ENCODE measurements at places on chromosomes 16 and 17.

- DNase-seq = no peak
These were observed 26.4 kb downstream of the ARHGAP17 start for GRCh38 chr16:24988593-24989338.

DNA sequence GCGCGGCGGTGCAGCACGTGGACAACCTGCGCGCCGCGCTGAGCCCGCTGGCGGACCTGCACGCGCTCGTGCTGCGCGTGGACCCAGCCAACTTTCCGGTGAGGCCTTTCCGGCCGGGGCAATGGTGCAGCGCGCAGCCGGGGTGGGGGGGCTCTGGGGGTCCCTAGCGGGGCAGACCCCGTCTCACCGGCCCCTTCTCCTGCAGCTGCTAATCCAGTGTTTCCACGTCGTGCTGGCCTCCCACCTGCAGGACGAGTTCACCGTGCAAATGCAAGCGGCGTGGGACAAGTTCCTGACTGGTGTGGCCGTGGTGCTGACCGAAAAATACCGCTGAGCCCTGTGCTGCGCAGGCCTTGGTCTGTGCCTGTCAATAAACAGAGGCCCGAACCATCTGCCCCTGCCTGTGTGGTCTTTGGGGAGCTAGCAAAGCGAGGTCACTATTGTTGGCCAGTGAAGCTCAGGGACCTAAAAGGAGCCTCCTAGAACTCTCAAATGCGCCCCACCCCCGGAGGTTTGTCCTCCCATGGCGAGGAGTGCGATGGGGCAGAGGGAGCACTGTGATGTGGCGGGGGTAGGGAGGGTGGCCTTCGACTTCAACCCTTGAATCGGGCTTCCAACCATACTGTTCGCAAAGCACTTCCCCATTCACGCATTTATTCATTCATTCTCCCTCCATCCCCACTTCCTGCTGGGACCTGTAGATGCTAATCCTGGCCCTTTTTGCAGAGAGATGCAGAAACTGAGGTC is 770 bp downstream of the HBM start:
- DNase-seq = no peak

DNA sequence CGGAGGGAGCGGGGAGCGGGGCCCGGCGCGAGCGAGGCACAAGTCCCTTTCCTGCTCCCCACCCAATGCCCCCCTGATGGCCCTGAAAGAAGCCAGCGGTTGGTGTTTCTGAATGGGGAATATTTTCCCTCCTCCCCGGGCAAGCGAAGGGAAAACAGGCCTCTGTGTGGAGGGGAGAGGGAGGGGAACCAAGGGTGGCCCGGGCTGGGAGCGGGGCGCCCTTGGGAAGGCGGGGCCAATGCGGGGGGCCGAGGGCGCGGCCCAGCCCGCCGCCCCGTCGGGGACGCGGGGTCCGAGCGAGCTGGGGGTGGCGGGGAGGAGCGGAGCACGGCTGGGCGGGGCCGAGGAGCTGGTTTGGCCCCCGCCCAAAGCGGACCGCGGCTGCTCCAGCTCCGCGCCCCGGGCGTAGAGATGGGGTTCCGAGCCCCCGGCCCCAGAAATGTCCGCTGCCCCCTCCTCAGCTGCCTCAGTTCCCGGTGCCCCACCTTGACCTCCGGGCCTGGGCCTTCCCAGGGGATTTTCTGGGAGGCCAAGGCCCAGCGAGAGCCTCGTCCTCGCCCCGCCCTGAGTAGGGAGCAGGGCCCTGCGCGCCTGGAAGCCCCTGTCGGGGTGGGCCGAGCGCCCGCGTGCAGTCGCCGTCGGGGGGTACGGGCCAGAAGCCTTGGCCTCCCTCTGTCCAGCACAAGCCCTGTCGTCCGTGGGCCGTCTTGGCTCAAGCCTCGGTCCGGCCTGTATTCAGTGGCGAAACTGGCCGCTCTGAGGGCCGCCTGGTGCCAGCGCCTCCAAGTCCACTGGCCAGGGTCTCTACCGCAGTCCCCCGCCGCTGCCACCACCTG is 3.9 kb upstream of the HEXIM1 start:
- no peak for DNase-seq

DNA sequence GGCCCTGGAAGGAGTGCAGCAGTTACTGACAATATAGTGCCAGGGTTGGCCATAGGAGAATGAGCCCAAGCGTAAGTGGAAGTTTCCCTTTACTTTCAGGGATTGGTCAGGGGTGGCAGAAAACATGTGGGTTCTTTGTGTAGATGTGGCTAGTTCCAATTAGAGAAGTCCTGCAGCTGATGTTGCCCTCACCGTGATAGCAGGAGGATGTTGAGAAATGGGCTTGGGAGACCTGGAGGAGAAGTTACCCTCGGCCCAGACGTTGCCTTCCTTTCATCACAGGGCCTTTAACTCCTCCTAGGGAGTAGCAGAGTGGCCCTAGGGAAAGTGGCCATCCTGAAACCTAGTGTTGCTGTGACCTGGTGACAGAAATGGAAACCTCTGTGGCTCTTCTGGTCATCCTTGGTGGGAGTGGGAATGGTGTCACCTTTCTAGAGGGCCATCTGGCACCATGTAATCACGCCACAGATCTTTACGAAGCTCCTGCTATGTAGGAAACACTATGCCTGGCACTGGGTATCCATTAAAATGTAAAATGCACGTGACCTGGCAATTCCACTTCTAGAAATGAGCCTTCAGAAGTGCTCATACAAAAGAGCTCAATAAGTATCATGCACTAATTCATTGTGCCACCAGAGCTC is 6.7 kb downstream of the TMEM92 start:
- DNase-seq = peak; percentile 79

DNA sequence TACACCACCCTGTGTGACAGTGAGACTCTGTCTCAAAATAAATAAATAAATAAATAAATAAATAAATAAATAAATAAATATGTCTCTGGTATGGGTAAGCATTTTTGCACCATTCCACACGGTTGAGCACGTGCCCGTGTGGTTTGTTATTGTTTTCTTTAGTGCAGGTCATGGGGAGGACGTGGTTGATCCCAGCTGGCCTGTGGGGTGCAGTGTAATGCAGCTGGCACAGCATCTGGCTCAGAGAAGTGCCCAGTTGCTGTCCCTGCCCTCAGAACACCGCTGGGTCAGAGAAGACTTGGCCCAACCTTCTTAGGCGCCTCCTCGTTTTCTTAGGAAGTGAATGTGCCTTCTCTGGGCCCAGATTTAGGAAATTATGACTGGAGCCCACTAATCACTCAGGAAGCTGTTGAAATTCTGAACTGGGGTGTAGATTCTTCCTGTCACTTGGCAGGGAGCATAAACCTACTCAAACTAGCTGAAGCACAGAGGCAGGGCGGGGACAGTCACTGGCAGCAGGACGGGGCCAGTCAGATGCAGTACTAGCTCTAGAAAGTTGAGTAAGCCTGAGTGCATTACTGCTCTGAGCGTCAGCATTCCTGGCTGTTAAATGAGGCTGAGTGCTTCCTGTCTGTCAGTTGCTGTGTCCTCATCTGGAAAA is 85.9 kb downstream of the SNX29 start:
- peak; percentile 70 for DNase-seq

DNA sequence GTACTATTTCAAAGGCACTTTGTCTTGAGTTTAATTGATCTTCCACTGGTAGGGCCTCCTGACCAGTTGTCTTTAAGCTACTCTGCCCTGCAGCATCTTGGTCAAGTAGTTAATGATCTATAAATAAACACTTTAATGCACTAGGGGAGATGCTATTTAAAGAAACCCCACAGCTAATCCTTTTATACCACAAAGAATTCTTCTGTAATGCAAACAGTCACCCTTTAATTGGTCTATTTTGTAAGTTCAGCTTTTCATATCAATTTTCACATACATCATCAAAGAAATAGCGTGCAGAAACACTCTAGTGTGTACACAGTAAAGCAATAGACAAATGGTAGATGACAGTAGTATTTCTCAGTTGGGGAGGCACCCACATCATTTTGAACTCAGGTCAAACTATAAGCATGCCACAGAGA is 70.3 kb downstream of the PMP22 start:
- DNase-seq = no peak

GRCh38 chr17:68944435-68945035 is 10.7 kb downstream of the ABCA8 start:
- DNase-seq = no peak

DNA sequence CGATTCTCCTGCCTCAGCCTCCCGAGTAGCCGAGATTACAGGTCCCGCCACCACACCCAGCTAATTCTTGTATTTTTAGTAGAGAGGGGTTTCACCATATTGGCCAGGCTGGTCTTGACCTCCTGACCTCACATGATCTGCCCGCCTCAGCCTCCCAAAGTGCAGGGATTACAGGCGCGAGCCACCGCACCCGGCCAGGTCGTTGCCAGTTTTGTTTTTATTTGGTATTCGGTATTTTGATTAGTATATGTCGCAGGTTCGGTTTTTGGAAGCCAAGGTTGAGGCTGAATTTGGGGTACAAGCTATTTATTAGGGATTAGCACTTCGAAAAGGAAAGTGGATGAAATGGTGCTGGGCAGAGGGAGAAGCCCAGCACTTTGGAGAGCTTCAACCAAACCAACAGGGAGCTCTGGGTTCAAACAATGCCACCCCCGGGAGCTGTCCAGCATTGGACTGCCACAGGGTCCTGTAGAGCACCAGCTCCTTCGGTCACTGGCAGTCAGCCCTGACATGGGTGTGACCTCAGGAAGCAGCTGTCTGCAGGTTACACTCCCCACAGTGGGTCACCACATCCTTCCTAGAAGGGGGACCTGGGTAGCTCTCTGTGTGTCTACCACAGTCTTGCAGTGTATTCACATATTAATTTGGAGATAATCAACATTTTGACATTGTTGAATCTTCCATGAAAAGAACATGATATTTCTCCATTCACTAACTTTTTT is 1.5 kb upstream of the CLEC10A start:
- DNase-seq = no peak

- no peak for DNase-seq
These were observed 23.0 kb downstream of the SKAP1 start for GRCh38 chr17:48406936-48407567.

- no peak for DNase-seq
These were observed 7.9 kb downstream of the MPV17L start for GRCh38 chr16:15403392-15403995.

DNA sequence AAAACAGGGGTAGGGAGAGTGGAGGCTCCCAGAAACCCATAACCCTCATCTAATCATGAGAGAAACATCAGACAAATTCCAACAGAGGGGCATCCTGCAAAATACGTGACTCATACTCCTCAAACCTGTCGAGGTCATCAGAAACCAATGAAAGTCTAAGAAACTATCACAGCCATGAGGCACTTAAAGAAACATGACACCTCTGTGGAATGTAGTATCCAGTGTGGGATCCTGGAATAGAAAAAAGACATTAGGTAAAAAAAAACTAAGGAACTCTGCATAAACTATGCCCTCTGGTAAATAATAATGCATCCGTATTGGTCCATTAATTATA is 16.4 kb downstream of the CDH5 start:
- DNase-seq = no peak

DNA sequence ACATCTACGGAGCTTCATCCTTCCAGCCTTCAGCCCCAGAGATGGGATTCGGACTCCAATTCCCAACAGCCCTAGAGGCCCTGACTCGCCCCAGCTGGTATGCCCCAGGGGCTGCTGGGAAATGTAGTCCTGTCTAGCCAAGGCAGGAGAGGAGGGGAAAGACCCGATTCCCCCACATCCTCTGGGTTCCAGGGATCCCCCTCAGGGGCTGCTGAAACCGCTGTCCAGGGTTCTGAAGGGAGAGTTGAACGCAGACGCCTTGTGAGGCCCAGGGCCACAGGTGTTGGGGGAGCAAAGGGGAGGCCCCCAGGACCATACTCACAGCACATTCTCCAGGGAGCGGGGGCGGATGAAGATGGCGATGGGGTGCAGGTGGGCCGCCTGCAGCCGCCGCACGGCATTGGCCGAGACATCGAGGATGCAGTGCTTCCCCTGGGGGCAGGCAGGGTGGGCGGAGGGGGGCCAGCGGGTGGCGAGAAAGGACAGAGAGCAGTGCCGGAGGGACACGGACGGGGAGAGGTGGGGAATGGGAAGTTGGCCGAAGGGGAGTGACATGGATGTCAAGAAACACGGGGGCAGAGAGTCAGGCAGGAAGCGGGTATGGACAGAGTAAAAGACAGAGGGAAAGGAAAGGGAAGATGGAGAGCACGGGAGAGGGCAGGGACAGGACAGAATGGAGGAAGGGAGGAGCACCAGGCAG is 12.6 kb upstream of the ASGR1 start:
- no peak for DNase-seq
